ENCODE measurements at places on chromosomes 1 and 21.

DNA sequence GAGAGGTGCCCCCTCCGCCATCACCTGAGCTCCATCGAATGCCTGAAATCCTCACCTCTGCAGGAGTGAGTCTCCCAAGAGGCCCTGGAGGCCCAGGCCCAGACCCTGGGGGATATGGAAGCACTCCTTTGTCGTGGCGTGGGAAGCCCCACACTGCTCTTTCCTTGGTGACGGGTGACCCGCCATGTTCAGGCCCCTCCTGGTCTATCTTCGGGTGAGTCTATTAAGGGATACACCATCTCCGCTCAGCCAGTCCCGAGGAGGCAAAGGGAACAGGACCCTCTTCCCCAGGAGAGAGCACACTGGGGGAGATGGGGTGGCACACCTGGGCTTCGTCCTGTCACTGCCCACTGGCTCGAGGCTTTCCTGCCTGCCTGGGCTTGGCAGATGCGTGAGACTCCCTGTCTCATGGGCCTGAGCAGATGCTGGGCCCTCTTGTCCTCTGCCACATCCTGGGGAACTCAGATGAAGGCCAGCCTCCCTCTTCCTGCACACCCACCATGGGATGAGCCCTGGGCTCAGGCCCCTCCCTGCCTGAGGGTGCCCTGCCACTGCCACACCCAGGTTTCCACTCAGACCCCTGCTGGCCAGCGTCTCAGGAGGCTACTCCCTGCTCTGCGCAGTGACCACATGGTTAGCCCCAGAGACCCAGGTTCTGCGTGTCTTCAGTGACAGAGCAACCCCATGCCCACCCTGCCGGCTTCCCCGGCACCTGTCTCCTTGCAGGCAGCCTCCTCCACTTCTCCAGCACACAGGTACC is 3.8 kb upstream of the NPHP4 start:
- no peak for DNase-seq

- no peak for DNase-seq
Measured at GRCh38 chr21:44878053-44878982, 4.8 kb upstream of the PTTG1IP start.

DNA sequence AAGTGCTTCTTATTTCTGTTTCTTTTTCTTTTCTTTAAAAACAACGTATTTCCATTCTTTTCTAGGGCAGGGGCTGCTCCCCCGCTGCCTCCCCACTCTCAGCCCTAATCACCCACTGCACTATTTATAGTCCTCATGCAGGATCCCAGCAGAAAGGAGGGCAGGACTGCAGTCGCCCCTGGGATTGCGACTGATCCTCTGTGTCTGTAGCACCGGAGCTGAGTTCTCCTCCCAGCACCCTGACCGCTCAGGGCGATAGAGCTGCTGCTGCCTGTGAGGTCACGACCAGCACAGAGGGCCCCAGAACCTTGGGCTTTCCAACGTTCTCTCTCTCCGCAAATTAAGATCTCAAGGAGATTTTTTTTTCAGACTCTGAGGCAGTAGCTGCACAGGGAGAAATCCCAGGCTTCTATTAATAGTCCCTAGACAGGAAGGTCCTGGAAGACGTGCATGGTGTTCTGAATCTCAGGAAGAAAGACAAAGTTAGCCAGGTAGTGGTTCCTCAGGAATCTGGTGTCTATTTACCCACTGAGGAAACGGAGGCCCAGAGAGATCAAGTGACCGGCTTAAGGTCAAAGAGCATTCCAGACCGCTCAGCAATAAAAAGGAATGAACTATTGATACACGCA is 46.8 kb downstream of the PRAMEF20 start:
- DNase-seq, result no peak

DNA sequence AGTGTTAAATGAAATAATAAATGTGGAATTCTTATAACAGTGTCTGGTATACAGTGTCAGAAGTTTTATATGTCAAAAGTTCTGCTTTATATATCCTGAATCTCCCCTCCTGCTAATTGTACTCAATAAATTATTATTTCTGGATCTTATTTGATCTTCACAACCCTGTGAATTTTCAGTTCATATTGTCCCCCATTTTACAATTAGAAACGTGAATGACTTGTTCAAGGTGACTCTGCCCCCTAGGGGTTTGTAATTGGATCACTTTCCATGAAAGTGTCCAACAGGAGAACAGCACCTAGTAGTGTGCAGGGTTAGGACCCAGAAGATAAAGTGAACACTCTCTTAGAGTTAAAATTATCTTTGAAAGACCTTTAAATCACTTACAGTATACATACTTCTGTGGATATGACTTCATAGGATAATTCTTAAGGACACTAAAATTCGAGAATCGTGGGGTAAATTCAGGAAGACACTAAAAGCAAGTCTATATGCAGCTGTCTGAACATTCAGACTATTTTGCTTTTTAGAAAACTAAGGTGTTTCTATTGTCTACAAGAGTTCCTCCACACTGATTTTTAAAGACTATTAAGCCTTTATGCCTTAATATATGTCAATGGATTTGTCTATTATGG is 4.5 kb upstream of the DDR2 start:
- DNase-seq, result no peak

GRCh38 chr1:62314454-62315350 is 4.5 kb downstream of the KANK4 start:
- no peak for DNase-seq

- no peak for DNase-seq
Measured at GRCh38 chr1:8463144-8463927, 145.4 kb downstream of the SLC45A1 start.

DNA sequence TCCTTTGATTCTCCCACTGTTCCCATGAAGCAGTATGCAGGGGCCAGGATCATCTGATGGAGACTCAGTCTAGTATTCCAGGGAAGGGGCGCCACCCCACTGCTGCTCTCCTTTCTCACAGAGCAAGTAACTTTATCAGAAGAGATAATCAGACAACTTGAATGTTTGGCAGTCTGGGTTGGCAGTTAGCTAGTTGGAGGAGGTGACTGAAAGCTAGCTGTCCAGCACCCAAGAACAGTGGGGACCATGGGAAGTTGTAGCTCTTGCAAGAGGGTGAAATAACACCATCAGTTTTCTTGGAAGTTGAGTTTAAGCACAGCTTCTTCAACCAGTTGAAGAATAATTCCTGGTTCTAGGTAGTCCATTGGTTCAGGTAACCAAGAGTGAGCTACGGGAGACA is 22.2 kb upstream of the AGL start:
- no peak for DNase-seq

GRCh38 chr1:162497104-162497722 is 405 bp upstream of the UHMK1 start:
- DNase-seq, result no peak

DNA sequence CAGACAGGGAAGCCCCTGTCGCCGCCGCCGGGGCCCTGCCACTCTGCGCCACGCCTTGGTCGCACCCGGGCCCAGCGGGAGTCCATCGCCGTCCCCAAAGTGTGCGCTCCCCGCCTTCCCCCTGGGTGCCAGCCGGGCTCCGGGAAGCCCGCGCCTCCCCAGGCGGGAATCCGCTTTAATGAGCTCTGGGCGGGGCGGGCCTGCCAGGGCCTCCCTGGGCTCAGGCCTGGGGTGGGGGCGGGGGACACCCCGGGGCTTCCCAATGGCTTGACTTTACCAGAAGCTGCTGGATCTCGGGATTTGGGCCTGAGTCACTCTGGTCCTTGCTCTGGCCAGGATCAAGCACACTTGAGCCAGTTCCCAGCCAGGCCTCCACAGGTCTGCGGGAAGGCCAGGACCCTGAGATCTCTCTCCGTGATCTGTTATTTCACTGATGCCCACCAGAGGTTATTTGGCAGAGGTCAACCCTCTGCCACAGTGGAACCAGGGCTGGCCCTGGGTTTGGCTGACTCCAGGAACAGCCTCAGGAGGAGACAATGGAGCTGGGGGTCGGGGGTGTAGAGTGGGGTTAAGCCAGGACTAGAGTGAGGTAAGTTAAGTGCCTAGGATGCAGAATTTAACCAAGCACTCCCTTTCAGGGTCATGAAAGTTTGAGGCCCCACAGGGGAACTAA is 178.4 kb upstream of the EDN2 start:
- no peak for DNase-seq

DNA sequence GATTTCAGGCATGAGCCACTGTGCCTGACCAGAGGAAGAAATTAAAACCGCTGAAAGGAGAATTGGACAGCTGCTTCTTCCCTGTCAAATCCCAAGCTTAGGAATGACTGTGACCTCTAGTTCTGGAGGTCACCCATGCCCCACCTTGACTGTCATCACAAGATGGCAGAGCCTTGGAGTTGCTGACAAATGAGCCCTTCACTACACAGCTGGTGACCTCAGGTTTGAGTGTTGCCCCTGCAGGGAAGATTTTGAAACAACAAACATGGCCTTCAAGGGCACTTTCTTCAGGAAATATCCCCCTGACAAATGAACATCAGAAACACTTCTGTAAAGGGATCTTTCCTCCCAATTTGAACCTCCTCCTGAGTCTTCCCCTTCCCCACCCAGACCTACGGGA is 6.9 kb upstream of the SLC45A3 start:
- no peak for DNase-seq

- DNase-seq, result no peak
Measured at GRCh38 chr1:71047635-71048607, at the start of gene PTGER3. TSS of gene PTGER3 (minus strand) at chr1:71047816. CDS start at chr1:71047577, 239 bp downstream.

DNA sequence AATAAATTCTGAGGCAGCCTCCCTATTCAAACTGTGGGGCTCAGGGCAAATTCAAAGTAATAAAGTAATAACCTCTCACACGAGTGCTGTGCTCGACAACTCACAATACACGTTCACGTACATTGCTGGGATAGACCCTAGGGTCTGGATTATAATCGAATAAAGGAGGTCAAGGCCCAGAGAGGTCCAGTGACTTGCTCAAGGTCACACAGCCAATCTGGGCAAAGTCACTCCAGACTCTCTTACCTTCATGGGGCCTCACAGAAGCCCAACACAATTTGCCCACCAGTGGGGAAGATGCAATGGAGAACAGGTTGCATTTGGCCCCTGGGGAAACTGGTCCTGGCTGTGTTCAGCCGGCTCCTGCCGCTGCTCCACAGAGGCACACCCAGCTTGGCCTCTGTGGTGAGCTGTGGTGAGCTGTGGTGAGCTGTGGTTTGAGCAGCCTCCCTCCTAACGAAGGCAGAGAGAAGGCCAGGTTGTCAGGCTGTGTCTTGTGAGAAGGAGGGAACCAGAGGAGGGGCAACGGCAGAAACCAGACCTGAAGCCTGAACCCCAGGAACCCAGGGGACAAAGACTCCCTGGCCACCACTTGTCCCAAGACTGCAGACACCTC is 35.1 kb downstream of the NUAK2 start:
- DNase-seq, result no peak

- DNase-seq, result no peak
Measured at GRCh38 chr21:16891821-16892220, 621.0 kb upstream of the CXADR start.

DNA sequence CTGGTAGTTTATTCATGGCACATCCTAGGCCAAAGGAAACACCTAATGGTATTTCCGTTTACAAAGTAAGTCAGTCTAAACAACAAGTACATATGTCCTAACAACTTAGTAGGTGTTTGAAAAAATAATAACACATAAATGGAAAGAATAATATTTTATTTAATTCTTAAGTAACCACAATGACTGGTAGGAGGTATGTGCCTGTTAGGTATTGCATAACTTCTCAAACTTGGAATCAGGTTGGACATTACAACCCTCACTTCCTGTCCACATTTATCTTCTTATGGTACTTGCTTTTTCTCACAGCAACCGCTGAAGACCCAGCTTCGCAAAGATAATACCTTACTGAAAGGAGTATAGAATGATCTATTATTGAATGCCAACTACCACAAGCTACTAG is 64.2 kb downstream of the VPS13D start:
- no peak for DNase-seq

- no peak for DNase-seq
Measured at GRCh38 chr1:160646180-160646579, 664 bp downstream of the SLAMF1 start.
